ENCODE measurements at places on chromosomes 16 and 17. TPM values are rescaled to one million over a fixed set of nuclear protein-coding genes. Genes with fewer than 3 reads are reported as not detected.

ETV4 gene
- total RNA-seq = 31.5 TPM

KRT39 gene
- not detected for total RNA-seq

SSTR5 gene
- not detected for total RNA-seq

KRTAP1-1 gene
- total RNA-seq = not detected

RTN4RL1 gene
- total RNA-seq = 65.0 TPM

BICDL2 gene
- 1.1 TPM for total RNA-seq

CSH1 gene
- total RNA-seq = not detected

STX1B gene
- total RNA-seq = 5.4 TPM

PRAC2 gene
- total RNA-seq = 9.5 TPM

ULK2 gene
- total RNA-seq = 8.6 TPM

PROCA1 gene
- total RNA-seq = 2.4 TPM

PYY gene
- total RNA-seq = not detected

IL17C gene
- 0.43 TPM for total RNA-seq

TMIGD1 gene
- not detected for total RNA-seq

KRT14 gene
- not detected for total RNA-seq

HOXB4 gene
- 0.78 TPM for total RNA-seq

PABPN1L gene
- total RNA-seq = not detected

MAPK8IP3 gene
- 27.7 TPM for total RNA-seq

SRL gene
- 0.37 TPM for total RNA-seq

CDR2L gene
- total RNA-seq = 21.8 TPM

OR2C1 gene
- not detected for total RNA-seq

CLEC19A gene
- not detected for total RNA-seq

NLRC5 gene
- not detected for total RNA-seq

VTN gene
- 13.1 TPM for total RNA-seq

UBE2I gene
- 120 TPM for total RNA-seq

RNF157 gene
- total RNA-seq = 4.4 TPM

TBC1D3L gene
- 0.55 TPM for total RNA-seq

CCR7 gene
- total RNA-seq = not detected

FGF11 gene
- total RNA-seq = 24.2 TPM

TLCD3B gene
- total RNA-seq = not detected

SPATA22 gene
- not detected for total RNA-seq

ADORA2B gene
- 23.7 TPM for total RNA-seq

NOL3 gene
- total RNA-seq = 13.4 TPM

ENPP7 gene
- not detected for total RNA-seq

TUBB3 gene
- 266 TPM for total RNA-seq

COPZ2 gene
- total RNA-seq = not detected

MC1R gene
- 20.1 TPM for total RNA-seq

TP53TG3C gene
- total RNA-seq = not detected

MYO15A gene
- total RNA-seq = not detected

UTS2R gene
- total RNA-seq = not detected

KCNAB3 gene
- total RNA-seq = not detected

PHOSPHO1 gene
- 3.5 TPM for total RNA-seq

CISD3 gene
- 7.5 TPM for total RNA-seq

SOX8 gene
- 72.7 TPM for total RNA-seq

GUCY2D gene
- total RNA-seq = 0.06 TPM

CDH11 gene
- total RNA-seq = not detected

PLLP gene
- 1.5 TPM for total RNA-seq

KRT32 gene
- total RNA-seq = not detected

KRT40 gene
- total RNA-seq = not detected

MYH13 gene
- total RNA-seq = not detected

FXR2 gene
- 75.9 TPM for total RNA-seq

HYDIN gene
- total RNA-seq = not detected

EFTUD2 gene
- 176 TPM for total RNA-seq

CLEC18B gene
- not detected for total RNA-seq

KREMEN2 gene
- total RNA-seq = 64.8 TPM

RBFOX1 gene
- not detected for total RNA-seq

Data from G401 (cell line).